ENCODE measurements at places on chromosomes 6 and 20.

DNA sequence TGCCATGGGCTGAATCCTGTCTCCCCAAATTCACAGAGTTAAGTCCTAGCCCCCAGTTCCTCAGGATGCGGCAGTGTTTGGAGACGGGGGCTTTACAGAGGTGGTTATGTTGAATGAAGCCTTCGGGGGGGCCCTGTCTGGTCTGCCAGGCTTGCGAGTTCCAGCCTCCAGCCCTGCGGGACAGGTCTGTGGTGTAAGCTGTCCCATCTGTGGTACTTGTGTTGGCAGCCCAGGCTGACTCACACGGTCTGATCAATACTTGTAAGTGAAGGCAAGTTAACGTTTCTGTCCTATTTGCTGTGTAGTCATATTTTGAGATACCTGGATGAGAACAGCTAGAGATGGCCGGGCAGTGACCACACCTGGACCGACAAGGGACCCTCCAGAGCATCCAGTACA is 51.8 kb upstream of the GPR31 start:
- no peak for DNase-seq

DNA sequence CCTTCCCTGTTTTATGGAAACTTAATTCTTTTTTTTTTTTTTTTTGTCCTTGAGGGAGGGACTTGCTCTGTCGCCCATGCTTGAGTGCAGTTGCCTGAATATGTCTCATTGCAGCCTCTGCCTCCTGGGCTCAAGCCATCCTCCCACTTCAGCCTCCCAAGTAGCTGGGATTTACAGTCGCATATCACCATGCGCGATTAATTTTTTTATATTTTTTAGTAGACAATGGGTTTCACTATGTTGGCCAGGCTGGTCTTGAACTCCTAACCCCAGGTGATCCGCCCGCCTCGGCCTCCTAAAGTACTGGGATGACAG is 654 bp downstream of the TMEM14C start:
- DNase-seq: no peak

- DNase-seq: no peak
These were observed 85.7 kb downstream of the MRAP2 start for GRCh38 chr6:84119277-84119676.

DNA sequence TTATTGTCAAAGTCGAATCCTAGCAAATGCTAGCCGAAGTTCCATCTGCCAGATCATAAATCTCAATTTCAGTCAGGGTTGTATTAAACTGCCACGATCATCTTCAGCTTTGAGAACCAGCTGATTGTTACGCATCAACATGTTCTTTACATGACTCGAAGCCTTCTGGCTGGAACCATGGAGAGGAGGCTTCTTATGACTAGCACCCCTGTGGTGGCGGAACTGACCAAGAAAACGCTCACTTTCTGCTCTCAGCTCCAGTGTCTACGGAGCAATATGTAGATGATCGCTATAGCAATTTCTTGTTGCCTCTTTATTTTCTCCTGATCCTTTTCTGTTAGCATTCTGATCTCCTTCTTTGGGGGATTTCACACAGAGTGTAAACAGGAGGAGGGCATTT is 479.4 kb upstream of the SLC35B3 start:
- DNase-seq: no peak

DNA sequence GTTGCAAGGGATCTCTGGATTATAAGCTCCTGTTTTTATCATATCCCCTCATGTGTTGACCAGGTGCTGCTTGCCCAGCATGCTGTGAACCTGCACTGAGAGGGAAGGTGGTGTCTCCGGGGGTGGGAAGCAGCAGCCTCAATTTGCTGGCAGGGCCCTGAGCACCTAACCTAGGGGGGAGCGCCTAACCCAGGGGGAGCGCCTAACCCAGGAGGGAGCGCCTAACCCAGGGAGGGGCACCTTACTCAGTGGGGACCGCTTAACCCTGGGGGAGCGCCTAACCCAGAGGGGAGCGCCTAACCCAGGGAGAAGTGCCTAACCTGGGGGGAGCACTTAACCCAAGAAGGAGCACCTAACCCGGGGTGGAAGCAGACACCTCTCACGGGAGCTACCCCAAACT is 83.3 kb upstream of the QKI start:
- no peak for DNase-seq

DNA sequence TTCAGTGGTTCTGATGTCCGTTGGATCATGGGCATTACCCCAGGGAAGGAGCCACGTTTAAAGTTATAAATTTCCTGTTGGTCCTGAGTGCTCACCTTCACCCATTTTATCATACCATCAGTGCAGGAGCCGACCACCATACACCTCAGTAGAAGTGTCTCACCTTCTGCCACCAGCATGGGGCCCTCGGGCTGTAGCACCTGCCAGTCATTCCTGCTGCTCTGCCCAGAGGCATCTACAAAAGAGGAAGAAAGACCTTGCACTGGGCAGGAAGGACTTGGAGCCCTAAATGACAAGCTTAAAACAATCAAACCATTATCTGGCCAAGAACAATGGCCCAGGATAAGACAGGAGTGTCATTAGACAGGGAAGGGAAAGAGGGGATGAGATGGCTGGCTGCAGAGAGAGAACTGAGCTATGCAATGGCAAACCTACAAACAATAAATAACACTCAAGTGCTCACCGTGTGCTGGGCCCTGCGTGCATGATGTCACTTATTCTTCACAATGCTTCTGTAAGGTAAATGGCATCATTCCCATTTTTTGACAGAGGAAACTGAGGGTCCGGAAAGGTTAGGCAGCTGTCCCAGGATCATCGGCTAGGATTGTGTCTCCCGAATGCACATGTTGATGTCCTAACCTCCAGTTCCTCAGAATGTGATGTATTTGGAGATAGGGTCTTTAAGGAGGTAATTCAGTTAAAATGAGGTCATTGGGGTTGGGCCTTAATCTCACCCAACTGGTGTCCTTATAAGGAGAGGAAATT is 11.2 kb downstream of the SIRPB2 start:
- peak; percentile 89 for DNase-seq

Measured in trophoblast cell (in vitro differentiated cells and primary cell).